ENCODE measurements at places on chromosomes 11 and 22.

GRCh38 chr22:47247579-47248240 is 485.3 kb downstream of the TBC1D22A start:
- no peak for DNase-seq

GRCh38 chr11:132048040-132048439 is 677.6 kb downstream of the NTM start:
- no peak for DNase-seq

DNA sequence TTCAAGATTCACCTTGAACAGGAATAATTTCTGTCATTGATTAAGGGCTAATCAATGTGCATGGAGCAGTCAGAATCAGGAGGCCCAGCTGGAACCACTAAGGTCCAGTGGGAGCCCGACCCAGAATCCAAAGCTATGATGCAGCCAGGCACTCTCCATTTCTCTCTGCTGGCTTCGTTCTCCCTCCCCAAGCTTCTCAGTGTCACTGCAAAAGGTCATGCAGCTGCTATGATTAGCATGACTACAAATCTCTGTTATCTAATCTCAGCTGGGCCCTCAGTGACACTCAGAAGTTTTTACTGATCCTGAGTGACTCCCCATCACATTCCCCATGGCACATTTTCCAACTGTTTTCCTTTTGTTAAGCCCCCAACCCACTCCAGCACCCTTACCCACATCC is 31.1 kb upstream of the PRSS23 start:
- DNase-seq = no peak

DNA sequence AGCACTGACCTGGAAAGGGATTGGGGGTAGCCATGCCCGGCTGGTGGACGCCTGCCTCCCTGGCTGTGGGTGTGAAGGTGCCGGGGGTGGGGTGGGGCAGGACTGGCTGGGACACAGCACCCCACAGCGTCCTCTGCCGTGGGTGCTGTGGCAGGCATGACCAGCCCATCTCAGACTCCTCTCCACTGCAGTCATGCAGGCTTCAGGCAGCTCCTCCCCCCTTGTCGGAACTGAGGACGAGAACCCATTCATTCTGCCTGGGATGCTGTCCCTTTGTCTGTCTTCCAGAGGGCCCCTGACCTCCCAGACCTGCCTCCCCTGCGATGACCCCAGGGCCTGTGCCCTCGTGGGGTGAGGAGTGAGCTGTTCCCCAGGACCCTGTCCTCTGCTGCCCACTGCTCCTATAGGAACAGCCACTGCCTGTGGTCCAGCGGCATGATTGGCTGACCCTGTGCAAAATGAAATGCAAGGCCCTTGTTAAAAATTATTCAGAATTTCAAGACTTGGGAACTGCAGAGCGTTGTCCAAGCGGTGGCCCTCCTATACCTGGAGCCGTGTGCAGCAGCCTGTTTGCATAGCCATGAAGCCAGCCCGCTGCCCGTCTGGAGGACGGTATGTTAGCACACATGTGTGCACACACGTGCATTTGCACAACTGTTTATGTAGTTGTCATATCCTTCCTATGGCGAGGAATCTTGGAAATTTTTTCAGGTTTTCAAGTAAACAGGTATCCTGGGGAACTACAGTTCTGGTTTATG is 1122.3 kb downstream of the BRD1 start:
- DNase-seq = no peak

DNA sequence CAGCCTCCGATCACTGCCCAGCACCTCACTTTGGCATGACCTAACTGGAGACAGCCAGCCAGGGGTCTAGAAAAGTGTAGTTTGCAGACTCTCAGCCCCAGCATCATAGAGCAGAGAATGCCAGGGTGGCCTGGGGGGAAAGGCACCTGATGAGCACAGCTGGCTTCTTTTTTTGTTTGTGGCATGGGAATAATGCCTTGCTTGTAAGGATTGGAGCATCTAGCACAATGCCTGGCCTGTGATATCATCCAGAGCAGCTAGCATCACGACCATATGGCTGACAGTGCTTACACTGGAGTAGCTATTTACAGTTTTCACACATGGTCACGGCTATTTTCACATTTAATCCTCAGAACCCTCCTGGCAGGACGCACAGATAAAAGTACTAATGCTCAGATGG is 594.8 kb upstream of the B3GAT1 start:
- DNase-seq = no peak

DNA sequence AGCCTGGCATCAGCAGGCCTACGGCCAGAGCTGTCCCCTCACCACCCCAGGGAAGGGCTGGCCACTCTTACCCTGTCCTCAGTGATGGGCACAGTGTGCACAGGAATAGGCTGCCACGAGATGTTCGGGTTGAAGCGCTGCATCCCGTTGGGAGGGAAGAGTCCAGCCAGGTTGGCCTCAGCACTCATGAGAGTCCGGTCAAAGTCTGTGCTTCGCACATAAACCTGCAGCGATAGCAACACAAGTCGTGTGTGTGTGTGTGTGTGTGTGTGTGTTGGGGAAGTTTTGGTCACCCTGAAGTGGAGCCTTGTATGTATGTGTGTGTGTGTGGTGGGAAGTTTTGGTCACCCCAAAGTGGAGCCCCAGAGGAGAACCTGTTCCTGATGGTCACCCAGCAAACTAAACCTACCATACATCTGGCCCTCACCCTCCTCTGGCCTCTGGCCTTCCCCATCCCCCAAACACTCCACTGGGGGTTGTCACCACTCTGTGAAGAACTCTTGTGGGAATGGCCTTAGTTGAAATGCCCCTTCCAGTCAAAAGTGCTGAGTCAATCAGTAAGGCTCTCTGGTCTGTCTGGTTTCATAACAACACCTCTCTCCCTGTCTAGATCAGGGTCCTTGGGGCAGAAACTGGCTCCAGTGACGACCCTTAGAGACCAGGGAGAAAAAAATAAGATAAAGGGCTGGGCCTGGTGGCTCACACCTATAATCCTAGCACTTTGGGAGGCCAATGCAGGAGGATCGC is 2.8 kb downstream of the ACP2 start:
- DNase-seq = no peak

GRCh38 chr22:37526376-37526775 is 7.2 kb upstream of the CARD10 start:
- no peak for DNase-seq

DNA sequence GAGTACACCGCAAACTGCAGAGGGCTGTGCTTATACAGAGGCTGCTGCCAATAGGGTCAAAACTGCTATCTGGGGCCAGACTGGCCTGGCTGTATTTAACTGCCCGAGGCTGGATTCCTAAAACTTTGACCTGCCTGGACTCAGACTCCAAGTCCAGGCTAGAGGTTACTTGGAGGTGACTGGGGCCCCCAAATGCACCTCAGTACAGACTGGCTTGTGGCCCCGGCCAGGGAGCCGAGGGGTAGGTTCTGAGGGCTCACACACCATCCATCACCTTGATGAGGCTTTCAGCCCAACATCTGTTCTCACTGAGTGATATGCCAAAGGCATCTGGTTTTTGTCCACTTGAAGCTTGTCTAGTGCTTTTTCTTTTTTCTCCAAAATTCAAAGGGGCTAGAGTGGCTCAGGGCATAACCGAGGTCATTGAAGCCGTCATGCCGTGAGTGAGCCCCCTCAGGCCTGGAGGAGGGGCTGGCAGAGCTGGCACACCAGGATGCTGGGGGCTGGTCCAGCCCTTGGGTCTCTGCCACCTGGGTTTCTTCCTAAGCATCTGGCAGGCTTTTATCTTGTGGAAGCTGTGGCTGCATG is 52.4 kb upstream of the TTLL12 start:
- no peak for DNase-seq

- DNase-seq = no peak
Observed at GRCh38 chr11:62464655-62465054, 45.8 kb downstream of the SCGB1A1 start.

- DNase-seq = no peak
Observed at GRCh38 chr22:35418088-35418487, 18.1 kb downstream of the MCM5 start.

- DNase-seq = no peak
Observed at GRCh38 chr11:125174686-125175085, 10.1 kb downstream of the PKNOX2 start.

DNA sequence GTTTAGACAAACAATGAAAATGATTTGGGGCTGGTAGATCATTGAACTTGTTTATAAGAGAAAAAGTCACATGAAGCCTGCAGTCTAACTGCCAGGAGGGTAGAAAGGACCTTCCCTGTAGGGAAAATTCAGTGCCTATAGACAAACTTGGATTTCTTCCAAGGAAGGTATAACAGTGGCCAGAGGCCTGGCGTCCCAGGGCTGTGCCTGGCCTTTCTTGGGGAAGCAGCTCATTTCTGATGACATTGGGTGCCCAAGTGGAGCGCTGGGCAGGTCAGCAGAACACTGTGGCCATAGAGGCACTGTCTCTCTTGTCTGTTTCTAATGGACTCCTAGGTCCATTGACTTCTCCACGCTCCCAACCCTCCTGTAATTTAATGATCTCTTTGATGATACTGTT is 6.6 kb upstream of the FXYD6 start:
- no peak for DNase-seq

DNA sequence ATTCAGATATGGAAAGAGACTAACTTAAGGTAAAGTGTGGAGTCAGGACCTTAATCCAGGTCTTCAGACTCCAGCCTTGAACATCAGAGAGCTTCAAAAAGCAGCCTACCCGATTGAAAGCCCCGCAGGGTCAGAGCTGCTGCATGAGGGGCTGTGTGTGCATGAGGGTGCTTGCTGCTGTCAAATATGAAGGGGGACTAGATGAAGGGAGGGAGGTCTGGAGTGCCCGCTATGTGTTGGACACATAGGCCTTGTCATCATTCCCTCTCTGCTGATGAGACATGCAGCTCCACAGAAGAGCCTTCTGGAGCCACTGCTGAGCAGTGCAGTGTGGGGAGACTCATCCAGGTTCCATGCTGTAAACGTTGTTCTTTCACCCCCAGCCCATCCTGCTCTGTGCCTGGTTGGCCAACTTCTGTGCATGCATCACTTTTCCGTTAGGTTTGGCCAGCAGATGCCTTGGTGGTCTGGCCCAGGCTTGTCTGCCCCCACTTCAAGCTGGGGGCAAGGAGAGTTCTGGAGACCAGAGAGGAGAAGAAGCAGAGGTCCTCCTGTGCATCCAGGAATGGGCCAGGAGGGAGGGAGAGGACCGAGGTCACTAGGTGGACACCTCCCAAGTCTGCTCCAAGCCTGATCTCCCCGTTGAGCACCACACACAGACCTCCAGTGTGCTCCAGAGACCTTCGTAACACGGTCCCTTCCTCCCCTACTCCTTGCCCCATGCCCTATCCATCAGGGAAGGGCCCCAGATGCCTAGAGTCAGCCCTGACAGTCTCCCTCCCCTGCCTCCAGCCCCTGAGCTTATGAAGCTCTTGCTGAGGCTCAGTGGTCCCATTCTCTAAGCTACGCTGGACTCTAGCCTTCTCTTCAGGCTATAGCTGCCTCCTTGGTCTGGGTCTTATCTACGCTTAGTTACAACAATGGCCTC is 32.0 kb downstream of the LRRC32 start:
- DNase-seq = no peak

- DNase-seq = no peak
Observed at GRCh38 chr11:94784884-94785283, 16.7 kb downstream of the AMOTL1 start.

DNA sequence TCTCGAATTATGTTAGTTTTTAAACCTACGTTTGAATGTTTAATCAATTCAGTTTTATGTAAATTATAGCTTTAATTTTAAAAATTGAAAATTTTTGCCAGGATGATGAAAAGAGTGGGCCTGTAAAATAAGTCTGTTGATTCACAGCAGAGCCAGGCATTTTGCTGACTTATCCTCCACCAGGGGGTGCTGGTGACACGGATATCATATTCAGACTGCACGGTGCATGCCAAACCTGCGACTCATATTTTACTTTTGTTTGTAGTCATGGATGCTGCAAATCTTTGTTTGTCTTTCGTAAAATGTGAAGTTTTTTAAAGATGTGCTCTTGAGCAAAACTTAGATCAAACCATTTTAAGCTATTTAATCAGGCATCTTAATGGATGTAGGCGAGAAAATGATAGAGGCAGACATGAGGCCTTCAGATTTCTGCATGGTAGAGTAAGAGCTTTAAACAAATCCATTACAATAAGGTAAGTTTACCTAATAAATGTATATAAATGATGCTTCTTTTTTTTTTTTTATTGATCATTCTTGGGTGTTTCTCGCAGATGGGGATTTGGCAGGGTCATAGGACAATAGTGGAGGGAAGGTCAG is 3.6 kb upstream of the OR8B3 start:
- DNase-seq = peak; percentile 0

GRCh38 chr11:29634244-29634643 is 382.6 kb downstream of the KCNA4 start:
- no peak for DNase-seq

GRCh38 chr11:224424-224823 is 11.7 kb downstream of the SIRT3 start:
- DNase-seq = no peak

DNA sequence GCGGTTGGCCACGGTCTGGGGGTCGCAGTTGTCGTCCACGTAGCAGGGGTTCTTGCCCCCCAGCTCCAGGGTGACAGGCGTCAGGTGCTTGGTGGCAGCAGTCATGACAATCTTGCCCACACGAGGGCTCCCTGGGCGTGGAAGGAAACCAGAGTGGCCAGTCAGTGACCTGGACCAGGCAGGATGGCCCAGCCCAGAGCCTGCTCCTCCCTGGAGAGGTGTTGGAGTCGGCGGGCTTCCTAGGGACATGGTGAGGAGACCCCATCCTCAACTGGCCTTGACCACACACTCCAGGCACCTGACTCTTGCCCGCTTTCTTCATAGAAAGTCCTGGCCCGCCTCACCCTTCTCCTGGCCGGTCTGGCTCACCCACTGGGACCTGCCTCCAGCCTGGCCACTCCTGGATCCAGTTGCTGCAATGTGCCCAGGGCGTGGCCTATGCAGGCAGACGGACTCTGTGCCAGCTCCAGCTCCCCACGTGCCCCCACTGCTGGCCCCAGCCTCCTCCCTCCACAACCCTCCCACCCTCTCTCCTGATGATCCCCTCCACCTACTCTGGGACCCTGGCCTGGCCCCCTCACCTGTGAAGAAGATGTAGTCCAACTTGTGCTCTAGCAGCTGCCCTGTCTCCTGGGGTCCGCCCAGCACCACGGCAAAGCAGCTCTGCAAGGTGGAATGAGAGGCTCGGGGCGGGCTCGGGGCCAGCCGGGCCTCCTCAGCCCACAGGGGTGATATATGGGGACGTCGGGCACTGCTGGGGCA is 8.7 kb downstream of the ALDH3B2 start:
- no peak for DNase-seq

DNA sequence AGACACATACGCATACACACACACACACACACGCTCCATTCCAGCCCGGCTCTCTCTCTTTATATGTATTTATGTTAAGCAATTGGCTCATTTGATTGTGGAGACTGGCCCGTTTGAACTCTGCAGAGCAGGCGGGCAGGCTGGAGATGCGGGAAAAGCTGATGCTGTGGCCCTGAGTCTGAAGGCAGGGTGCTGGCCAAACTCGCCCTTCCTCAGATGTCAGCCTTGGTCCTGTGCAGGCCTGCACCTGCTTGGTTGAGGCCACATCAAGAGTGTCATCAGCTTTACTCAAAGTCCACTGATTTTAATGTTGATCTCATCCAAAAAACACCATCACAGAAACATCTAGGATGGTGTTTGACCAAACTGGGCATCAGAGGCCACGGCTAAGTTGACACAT is 569.3 kb downstream of the TBC1D22A start:
- DNase-seq = no peak

Data from DMS79 (cell line).